Temporal lobe (tissue), 4 donors: ENCODE measurements at places on chromosomes 2 and 18. TPM values are rescaled to one million over a fixed set of nuclear protein-coding genes. Genes with fewer than 3 reads are reported as not detected.

Gene IL36B
- total RNA-seq: not detected

Gene IL18RAP
- not detected for total RNA-seq

Gene CAPN13
- total RNA-seq: 0.25 TPM

Gene KCNG2
- total RNA-seq: 0.25 TPM

Gene RAX
- not detected for total RNA-seq

Gene MTCL1
- 14.5 TPM for total RNA-seq

Gene ABCG8
- total RNA-seq: 0.74 TPM

Gene MEP1B
- under 0.01 TPM for total RNA-seq

Gene OTOS
- not detected for total RNA-seq

Gene CDH2
- 150 TPM for total RNA-seq

Gene SLC4A3
- 22.9 TPM for total RNA-seq

Gene TFPI
- 19.7 TPM for total RNA-seq

Gene SNED1
- 3.2 TPM for total RNA-seq

Gene VWA3B
- total RNA-seq: 0.98 TPM

Gene MCM6
- total RNA-seq: 21.4 TPM

Gene FSHR
- not detected for total RNA-seq

Gene FOXI3
- 0.25 TPM for total RNA-seq
